ENCODE measurements at places on chromosomes 3 and 15.
A peak's percentile ranks its signal among the peaks of the same experiment; 100 is the strongest.

DNA sequence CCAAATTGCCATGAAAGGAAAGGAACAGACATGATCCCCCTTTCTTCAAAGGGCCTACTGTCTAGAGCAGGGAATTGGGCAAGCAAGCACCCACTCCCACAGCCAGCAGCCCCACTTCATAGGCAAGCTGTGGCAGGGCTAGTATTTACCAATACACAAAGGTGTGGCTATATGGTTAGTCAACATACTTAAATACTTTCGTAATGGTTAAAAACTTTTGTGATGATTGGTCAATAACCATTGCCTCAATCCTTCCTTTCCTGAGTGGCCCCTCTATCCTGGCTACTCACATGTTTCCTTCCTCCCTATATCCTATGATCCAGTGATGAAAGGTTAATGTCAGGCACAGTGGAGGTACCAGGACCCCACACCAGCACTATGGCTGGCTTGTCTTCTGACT is 30.1 kb upstream of the ARL8B start:
- ATAC-seq: no peak

- peak; percentile 88 for ATAC-seq
These were observed at the start of gene TM4SF1 for GRCh38 chr3:149377408-149378364. Gene TM4SF1 (minus strand): TSS chr3:149377649. CDS start chr3:149377547, 102 bp downstream.

DNA sequence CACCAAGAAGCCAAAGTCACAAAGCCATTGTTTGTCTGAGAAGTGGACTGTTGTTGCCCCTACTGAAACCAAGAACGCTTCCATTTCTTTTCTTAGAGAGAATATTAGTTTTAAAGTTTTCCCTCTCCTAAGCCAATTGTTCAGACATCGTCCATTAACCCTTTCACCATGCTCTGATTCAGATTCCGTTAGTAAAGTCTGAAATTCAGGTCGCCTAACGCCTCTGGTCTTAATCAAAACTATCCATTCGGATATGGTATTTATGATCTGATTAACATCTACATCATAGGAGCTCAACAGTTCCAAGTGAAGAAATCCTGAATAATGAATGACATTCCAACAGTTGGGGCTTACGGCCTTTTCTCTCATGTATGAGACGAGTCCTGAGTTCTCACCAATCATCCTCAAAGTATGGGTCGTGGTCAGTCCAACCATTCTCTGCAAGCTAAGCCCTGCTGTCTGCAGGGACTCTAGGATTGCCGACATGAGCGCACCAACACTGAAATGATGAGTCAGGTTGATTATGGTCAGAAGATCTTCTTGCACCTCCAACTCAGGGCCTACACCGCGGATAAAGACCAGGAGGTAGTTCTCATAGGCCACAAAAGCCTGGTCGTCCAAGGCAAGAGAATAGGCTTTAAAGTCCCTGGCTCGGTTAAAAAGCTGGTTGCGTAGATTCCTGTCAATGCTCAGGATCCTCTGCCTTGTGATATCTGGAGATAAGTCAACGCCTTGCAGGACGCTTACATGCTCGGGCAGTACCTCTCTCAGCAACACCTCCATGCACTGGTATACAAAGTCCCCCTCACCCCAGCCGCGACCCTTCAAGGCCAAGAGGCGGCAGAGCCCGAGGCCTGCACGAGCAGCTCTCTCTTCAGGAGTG is 767 bp downstream of the EPM2AIP1 start:
- peak; percentile 2 for ATAC-seq

DNA sequence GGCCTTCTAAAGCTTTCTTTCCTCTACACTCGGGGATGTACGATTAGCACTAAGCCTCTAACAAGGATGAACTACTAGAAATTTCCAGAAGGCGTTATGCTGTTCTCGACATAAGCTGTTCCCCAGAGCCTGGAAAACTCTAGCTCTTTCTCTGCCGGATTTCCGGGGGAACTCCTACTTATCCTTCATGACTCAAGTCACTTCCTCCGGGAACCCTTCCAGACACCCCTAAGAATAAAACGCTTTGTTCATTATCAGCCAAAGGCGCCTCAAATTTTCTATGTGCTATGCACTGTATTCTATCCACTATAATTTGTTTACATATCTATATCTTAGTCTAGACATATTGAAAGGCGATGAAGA is 455 bp upstream of the SNAP23 start:
- peak; percentile 11 for ATAC-seq

GRCh38 chr3:55218577-55218976 is 268.5 kb downstream of the WNT5A start:
- no peak for ATAC-seq

GRCh38 chr15:36090286-36090946 is 489.0 kb upstream of the CDIN1 start:
- ATAC-seq: no peak

GRCh38 chr3:194083637-194084224 is 52.2 kb upstream of the HES1 start:
- ATAC-seq: no peak

DNA sequence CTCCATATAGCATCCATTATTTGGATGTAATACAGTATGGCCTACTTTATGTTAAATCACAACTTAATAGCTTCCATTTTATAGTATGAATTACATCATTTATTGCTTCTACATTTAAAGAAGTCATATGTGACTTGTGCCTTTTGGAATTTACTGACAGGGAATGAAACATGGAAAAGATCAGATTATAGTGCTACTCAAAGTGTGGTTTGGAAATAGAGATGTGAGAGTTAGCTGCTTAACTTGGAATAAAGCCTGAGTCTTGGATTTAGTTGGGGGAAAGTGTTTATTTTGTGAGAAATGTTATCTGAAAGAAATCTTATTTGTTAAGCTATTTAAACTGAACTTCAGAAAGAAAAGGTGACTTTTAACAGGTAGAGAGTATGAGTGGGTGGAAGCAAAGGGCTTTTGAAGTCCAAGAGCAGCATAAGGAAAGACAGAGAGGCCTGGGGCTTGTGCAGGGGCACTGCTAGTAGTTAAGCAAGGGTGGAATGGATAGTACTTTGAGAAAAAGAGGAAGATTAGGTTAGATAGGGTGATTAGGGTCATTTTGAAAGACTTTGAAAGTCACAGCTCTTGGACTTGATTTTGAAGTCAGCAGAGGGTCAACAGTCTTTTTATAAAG is 60.5 kb downstream of the SLMAP start:
- ATAC-seq: no peak

DNA sequence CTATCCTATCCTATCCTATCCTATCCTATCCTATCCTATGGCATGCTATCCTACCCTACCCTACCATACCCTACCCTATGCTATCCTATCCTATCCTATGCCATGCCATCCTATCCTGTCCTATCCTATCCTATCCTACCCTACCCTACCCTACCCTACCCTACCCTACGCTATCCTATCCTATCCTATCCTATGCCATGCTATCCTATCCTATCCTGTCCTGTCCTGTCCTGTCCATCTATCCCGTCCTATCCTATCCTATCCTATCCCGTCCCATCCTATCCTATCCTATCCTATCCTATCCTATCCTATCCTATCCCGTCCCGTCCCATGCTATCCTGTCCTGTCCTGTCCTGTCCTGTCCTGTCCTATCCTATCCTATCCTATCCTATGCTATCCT is 57.4 kb downstream of the SLC6A11 start:
- ATAC-seq: no peak

GRCh38 chr3:69838696-69839515 is 99.6 kb downstream of the MITF start:
- peak; percentile 60 for ATAC-seq

DNA sequence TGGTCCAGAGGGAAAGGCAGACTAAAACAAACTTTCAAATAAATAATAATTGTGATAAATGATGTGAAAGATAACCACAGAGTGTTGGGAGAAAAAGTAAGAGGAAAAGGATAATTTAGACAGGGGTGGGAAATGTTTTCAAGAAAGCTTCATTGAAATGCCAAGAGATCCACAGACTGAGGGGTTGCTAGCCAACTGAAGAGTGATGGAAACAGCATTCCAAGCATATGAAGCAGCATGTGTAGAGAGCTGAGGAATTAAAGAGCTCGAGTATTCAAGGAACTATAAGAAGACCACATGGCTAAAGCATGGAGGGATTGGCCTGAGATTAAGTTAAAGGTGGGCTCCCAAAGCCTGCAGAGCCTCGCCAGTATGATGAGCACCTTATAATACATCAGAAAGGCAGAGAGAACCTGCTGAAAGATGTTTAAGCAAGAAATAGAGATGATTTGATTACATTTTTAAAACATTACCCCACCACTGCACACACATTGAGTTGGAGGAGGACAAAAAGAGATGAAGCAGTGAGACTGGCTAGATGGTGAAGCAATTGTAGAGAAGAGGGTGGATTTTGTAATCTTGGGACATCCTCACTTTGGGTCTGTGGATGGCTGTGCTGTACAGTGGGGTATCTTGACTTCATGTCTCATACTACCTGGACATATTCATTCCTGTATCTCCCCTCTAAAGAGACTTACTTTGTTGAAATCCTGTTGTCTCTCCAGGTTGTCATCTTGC is 100.8 kb downstream of the STAC start:
- peak; percentile 79 for ATAC-seq

GRCh38 chr3:60225848-60226247 is 1025.4 kb downstream of the FHIT start:
- no peak for ATAC-seq

GRCh38 chr3:141556034-141556433 is 69.2 kb downstream of the RASA2 start:
- ATAC-seq: no peak

- ATAC-seq: peak; percentile 57
These were observed 10.6 kb downstream of the PARP14 start for GRCh38 chr3:122691195-122691594.

DNA sequence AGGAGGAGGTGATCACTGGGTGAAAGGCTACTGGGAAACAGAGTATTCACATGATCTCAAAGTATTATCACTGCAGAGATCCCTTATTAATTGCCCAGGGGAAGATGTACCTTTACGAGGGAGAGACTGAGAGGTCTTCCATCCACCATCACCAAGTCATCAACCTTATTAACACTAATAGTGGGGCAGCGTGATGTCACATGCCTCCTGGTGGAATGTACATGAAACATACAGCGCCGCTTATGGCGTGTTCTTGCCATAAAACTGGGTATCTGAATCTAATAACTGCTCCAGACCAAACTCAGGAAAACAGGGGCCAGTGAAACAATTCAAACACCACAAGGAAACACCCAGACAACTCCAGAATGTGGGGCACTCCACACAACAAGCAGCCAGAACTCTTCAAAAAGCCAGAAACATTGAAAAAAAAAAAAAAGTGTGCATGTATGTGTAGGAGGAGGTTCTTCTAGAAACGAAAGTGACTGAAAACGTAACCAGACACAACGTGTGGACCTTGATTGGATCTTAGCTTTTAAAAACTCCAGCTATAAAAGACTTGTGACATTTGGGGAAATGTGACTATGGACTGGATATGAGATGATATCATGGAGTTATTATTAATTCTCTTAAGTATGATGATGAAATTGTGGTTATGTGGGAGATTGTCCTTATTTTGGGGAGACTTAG is 4.6 kb downstream of the STIMATE start:
- ATAC-seq: no peak

GRCh38 chr3:77464111-77464688 is 424.3 kb downstream of the ROBO2 start:
- no peak for ATAC-seq

GRCh38 chr15:81049835-81050234 is 49.1 kb downstream of the TLNRD1 start:
- no peak for ATAC-seq

DNA sequence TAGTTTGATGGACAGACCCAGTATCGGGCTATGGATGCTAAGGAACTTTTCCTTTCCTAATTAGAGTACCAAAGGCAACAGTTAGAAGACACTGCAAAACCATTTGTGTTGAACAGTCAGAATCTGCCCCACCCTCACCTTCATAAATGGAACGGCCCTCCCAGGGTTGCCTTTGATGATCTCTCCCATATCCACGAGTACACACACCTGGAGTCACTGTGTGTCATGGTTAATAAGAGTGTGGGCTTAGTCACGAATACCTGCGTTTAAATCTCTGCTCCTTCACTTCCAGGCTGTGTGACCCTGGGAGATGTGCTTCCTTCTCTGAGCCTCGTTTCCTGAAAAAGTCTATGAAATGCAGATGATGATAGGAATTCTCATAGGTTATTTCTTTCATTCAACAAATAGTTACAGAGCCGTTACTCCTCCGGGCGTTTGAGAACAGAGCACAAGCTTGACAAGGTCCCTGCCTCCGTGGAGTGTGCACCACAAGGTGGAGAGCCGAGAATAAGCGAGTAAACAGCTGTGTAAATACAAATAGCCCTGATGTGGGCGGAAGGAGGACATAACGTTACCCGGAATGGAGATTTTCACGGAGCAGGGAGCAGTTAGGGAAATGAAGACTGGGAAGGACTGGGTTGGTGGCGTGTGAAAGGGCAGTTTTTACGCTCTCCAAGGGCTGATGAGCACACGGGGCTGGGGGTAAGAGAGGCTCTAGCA is 6.7 kb downstream of the SLC51A start:
- no peak for ATAC-seq

DNA sequence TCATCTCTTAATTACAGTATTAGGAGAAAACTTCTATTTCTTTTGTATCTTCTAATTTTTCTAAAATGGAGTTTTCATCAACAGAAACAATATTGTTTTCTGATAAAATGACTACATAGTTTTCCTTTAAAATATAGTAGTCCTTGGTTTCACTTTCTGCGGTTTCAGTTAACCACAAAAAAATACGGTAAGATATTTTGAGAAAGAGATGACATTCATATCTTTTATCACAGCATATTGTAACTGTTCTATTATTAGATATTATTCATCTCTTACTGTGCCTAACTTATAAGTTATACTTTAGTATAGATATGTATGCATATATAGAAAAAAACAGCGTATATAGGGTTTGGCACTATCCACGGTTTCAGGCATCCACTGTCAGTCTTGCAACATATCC is 2.3 kb downstream of the B4GALT4 start:
- ATAC-seq: no peak

DNA sequence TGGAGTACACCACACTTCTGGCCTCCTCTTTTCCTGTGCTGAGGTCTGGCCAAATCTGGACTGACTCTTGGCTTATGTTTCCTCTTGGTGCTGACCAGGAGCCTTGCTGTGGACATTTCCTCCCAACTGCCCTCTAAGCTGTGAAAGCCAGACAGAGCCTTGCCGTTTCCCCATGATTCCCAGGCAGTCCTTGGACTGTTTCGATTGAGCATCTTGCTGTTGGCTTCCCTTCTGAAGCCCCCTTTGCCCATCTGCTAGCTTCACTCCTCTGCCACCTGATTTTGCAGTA is 110.5 kb downstream of the EPHB1 start:
- no peak for ATAC-seq

- ATAC-seq: no peak
These were observed 66.8 kb upstream of the GLCE start for GRCh38 chr15:69093614-69094013.

DNA sequence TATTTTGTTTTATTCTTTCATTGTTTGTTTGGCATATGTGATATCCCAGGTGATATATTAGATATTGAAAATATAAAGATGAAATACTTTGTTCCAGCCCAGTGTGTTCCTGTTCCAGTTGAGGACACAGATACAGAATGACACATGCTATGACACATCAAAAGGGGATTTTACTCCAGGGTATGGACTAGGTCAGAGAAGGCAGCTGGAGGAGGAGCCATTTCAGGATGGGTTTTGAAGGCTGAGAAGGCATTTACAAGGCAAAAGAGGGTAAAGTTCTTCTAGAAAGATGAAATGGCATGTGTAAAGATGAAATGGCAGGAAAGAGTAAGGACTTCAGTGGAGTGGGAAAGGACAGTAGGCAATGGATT is 163.8 kb downstream of the ZIC1 start:
- ATAC-seq: no peak

All from SK-N-SH treated with all-trans-retinoic acid at 6 μM for 48 hours (cell line).